ENCODE measurements at places on chromosomes 4 and X.
A peak's percentile ranks its signal among the peaks of the same experiment; 100 is the strongest.

DNA sequence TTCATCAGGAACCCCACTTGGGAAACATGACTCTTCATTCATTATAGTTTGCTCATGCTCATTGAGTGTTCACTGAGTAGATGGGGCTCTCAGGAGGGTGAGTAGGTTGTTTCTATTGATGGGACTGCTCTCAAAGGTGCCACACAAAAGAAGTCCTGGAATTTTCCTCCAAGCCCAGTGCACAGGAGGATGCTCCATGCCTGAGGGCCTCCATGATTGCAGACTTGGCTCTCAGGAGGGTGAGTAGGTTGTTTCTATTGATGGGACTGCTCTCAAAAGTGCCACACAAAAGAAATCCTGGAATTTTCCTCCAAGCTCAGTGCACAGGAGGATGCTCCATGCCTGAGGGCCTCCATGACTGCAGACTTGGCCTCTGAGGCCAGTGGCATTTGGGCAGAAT, 108.5 kb downstream of the ZNF674 start:
- no peak for DNase-seq

DNA sequence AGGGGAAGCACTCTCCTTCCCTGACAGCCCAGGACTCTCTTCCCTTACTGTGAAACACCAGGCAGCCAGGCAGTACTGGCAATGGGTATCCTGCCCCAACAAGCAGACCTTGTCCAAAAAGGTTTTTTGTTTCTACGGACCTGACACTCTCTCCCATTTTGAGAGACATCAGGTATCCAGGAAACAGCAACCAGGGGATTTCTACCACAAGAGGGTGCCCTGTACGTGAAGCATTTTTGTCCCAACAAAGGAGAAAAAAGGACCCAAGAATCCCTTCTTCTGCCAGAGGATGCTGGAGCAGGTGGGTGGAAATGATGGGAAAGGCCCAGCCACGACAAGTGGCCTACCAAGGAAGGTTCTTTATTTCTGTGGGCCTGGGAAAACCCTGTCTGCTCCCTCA, 65.7 kb upstream of the FGF13 start:
- DNase-seq = no peak

DNA sequence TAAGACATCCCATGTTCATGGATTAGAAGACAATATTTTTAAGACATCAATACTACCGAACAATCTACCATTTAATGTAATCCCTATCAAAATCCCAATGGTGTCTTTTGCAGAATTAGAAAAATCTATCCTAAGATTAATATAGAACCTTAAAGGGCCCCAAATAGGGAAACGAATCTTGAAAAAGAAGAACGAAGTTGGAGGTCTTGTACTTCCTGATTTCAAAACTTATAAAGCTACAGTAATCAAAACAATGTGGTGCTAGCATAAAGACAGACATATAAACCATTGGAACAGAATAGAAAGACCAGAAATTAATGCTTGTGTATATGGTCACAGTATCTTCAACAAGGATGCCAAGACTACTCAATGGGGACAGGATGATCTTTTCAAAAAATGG, 42.0 kb downstream of the CENPE start:
- no peak for DNase-seq

DNA sequence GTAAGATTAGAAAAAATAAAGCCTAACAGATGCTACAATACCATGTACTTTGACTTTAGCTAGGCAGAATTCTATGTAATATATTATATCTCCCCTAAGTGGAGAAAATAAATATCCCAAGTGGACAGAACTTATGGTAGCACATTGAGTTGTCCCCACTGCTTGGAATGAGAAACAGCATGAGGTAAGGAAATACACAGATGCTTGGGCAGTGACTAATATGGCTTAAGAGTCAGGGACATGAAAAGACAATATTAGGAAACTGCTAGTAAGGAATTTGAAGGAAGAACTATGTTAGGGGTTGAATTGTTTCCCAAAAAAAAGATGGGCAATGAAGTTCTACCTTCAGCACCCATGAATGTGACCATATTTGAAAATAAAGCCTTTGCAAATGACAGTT, 2265.1 kb downstream of the PCDH7 start:
- DNase-seq = no peak

DNA sequence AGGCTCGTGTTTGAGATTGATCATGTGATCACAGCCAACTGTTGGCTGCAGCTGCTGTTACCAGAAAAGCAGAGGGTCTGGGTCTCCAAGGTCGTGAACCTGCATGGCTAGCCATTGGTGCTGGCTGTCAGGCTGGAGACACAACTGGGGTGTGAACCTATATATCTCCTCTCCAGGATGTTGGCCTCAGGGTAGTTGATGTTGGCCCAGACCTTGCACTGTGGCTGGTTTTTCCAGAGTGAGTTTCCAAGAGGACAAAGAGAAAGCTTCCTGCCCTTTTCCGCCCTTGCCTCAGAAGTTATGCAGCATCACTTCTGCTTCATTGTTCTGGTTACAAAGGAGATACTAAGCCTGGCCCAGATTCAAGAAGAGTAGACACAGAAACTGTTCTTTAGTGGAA, 607.8 kb upstream of the HS3ST1 start:
- no peak for DNase-seq

DNA sequence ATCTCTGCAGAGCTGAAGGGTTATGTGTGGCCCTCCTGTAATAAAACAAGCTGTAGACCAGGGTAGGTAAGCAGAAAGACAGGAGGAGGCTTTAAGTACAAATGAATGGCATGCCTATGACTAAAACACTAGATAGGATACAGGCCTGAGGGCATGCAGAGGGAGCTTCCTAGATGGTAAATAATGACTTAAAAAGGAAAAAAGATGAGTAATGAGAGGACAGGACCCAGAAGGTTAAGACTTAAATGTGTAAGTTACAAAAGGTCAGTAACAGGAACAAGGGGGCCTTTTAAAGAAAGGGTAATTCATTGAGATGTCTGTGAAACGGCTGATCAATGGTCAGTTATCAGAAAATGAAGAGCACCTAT, 194.8 kb downstream of the SOWAHB start:
- DNase-seq = no peak

- no peak for DNase-seq
These were observed 33.9 kb downstream of the TMSB4X start for GRCh38 chrX:13008851-13009250.

DNA sequence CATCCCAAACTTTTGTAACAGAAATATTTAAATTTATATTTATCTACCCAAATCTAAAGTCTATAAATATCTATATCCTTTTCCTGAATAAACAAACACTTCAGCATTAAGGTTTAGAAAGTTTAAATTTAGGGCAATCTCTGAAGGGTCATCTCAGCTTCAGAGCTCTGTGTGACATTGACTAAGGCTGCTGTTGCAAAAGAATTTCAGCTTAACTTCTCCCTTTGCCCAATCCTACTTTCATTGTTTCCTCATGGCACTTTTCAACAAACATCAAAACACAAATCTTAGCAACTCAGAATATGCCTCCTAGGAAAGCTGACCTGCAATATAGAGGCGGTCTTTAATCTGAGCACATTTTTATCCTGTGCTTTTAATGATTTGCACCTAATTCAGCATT, 79.7 kb upstream of the BANK1 start:
- no peak for DNase-seq

GRCh38 chrX:138127314-138127713, 561.4 kb downstream of the ZIC3 start:
- no peak for DNase-seq

- no peak for DNase-seq
These were observed 28.3 kb downstream of the MAEA start for GRCh38 chr4:1318046-1318375.

DNA sequence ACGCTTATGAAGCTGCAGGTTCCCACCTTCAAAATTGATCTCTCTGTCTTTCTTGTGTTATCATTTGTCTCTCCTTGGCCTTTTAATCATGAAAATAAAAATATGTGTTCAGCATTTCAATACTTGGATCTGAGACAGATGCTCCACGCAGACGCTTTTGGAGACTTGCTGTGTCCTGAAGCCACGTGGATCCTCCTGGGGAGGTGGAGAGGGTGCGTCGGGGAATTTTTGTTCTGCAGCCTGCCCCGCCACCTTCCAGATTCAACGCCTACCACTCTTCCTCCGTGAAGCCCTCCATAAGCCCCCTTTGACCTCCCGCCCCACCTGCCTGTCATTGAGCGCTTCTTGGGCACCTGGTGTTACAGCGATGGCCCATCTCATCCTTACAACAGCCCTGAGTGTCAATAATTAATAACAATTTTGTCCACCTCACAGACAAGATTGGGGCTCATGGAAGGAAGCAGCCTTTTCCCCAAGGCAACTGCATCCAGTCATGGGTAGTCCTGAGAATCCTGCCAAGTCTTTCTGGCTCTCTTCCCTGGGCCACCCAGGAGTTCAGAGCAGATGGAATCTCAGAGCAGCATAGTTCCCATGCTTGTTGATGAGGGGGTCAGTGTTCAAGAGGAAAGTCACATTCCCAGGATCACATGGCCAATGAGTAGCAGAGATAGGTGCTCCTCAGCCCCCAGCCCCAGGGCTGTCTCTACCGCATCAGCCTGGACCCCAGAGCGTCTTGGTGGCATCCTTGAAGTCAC, 172.6 kb upstream of the PSAPL1 start:
- no peak for DNase-seq

DNA sequence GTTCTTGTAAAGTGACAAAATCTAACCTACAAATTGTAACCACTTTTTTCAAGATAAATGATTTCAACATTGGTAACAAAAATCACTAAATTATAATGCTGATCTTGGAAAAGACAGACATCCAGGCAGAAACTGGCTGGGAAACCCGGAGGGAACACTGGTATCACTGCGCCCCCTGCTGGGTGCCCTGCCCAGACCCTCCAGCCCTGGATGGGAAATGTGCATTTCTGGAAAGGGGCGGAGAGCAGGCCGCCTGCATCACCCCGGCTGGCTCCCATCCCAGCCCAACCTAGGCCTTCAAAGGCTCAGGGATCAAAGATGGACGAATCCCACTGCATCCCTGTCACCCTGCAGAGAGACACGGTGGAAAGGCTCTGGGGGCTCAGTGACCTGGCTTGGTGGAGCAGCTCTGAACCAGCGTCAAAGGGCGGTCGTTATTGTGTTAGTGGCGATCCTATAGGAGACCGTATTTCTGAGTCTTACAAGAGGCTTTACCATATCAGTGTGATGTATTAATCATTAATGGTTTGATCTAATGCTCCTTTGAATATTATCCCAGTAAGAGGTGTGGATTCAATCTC, 37.3 kb downstream of the ACOX3 start:
- DNase-seq = peak; percentile 22

- DNase-seq = no peak
These were observed 37.9 kb downstream of the RELL1 start for GRCh38 chr4:37648084-37648817.

GRCh38 chr4:152356428-152357034, 179.4 kb downstream of the FBXW7 start:
- no peak for DNase-seq

DNA sequence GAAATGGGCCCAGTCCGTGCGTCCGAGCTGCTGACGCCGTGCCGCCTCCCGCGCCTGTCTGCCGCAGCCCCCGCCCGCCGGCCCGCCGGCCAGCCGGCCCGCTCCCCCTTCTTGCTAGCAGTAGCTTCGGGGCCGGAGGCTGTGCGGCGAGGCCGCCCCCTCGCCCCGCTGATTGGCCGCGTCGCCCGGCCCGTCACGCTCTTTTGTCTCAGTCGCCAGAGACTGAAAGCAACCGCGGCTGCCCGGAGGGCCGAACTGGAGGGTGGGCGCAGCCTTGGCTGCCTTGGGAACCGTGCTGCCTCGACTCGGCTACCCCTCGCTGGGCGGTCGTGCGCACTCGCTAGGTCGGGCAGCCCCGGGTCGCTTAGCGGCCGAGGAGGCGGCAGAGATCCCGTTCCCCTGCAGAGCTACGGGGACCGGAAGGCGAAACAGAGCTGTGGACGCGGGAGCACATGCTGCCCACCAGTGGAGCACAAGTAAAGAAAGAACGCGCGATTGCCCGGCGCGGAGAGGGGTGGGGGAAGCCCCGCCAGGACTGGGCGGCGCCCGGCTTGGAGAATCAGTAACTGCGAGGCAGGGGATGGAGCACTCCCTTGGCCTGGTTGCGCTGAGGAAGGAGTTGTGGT, at the start of gene ZCCHC18:
Gene ZCCHC18, plus strand, starts transcription at position 198 of the 626 bp plus-strand sequence. CDS start 1,589 bp downstream, outside the sequence.
- DNase-seq = no peak

GRCh38 chr4:26884486-26884988, 23.9 kb downstream of the STIM2 start:
- DNase-seq = no peak

DNA sequence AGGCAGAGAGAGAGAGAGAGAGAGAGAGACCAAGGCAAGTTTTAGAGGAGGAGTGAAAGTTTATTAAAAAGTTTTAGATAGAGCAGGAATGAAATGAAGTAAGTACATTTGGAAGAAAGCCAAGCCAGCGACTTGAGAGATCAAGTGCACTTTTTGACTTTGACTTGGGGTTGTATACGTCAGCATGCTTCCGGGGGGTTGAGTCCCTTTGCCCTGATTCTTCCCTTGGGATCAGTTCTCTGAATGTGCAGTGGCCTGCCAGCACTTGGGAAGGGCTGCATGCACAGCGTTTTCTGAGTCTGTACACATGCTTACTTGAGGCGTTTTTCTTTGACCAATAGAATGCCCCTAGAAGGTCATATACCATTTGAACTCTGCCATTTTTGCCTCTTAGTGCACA, 400.5 kb downstream of the PDGFC start:
- no peak for DNase-seq

- no peak for DNase-seq
These were observed 159.3 kb upstream of the ETNPPL start for GRCh38 chr4:108922191-108922590.

- no peak for DNase-seq
These were observed 103.3 kb downstream of the DCLK2 start for GRCh38 chr4:150181536-150181935.

DNA sequence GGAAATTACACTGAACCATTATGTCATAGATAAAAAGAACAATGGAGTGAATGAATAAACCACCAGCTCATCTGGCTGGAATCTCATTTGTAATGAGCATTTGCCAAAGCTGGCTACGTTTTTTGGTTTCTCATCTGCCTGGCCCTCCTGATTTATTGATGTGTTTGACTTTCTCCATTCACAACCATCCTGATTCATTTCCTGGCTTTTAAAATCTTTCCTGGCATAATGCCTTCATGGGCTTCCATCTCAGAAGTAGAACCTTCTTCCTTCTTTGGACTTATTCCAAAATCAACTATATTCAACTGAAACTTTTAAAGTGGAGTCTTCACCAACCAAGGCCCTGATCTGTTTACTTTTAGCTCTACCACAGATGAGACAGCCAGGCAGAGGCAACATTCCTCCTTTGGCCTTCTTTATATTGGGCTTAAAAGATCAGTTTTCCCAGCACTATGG, 36.0 kb upstream of the ARSJ start:
- DNase-seq = no peak

DNA sequence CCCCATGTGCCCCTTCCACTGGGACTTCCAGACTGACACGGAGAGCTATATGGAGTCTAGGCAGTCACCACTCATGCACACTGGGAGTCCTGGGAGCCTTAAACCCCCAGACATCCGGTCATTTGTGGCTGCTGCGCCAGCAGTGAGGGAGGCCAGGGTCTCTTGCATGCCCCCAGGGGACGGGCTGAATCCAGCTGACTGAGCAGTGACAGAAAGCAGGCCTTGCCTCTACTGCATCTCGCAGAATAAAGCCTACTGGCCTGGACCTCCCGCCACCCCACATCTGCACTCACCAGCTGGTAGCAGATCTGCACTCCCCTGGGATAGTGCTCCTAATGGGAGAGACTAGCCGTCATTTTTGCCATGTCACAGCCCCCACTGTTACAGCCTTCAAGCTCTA, 1234.2 kb downstream of the FAM133A start:
- no peak for DNase-seq

- no peak for DNase-seq
These were observed 20.8 kb downstream of the USO1 start for GRCh38 chr4:75745161-75745560.

All from NCI-H2107 (cell line).